Stimulated activated CD8-positive, alpha-beta memory T cell treated with anti-CD3 and anti-CD28 coated beads, Interleukin-4, amount 100 ng/mL, for 4 hours (primary cell): ENCODE measurements at places on chromosomes 12 and 14.

DNA sequence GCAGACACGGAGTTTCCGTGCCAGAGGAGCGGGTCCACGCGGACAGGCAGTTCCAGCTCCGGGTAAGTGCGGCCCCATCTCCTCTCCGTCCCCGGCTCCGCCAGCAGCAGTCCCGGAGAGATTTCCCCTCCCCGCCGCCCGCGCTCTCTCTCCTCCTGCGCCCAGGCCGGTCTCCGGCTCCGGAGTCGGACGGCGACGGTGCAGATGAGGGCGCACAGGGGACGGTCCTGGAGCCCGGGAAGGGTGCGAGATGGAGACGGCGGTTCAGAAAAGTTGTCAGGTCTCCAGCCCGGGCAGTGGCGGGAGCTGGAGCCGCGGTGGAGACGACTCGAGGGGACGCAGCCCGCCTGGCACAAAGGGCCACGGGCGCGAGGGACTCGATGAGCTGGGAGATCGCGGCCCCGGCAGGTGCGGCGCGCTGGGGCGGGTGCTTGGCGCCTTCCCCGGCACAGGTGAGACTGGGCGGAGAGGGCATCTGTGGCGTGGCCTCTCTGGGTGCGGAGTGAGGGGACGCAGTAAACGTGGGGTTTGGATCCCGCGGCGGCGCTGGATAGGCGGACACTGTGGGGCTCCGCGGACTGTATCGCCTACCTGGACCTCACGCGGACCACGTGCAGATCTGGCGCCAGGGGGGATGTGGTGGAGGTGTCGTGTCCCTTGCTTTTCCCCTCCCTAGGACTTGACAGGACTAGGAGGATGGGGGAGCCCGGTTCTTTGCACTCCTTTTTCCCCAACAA lies 1540.3 kb upstream of the TMEM132C start:
- DNase-seq, result no peak

- no peak for DNase-seq
Measured at GRCh38 chr12:46900734-46901463, 75.1 kb upstream of the SLC38A4 start.

- no peak for DNase-seq
Measured at GRCh38 chr12:121392325-121392716, 7.6 kb upstream of the RNF34 start.

DNA sequence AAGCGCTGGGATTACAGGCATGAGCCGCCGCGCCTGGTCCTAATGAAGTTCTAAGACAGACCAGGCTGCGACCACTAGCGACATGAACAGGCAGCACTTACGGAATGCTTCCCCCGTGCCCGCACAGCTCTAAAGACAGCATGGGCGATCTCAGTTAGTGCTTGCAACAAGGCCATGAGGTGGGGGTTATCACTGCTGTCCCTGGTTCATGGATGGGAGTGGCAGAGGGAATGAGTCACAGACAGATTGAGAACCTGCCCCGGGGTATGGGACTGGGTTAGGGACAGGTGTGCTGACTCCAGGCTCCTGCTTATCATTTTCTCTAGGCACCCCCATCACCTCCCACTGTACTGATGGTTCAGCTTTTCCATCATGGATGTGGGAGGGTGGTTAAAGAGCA lies 160.9 kb downstream of the VRK1 start:
- DNase-seq, result no peak

DNA sequence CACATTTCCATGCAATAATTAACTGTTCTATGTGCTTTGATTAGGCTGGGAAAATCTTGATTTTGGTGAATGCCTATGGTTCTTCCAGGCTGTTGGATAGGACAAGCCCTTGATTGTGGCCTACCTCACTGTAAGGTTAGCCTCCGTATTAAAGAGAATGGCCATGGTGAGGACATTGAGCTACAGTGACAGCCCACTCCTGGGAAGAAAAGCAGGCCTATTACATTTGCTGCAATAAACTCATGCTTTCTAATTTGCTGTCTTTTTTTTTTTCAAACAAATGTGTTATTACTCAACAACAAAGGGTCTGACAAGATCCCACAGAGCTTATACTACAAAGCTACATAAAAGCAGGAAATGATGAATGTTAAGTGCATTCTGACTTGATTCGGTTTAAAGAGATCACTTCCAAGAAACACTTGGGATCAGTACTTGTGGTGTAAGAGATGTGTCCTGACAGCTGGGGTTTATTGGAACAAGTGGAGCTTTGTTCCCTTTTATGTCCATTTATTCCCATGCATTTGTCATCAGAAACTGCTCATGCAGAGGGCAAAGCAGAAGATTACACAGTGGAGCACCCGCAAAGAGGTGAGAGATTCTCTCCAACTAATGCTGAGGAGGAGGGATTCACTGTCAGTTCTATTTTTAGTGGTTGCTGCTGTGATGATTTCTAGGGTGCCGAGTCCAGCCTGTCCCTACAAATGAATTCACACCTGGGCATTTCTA lies 29.1 kb upstream of the KCNK10 start:
- DNase-seq, result no peak

- DNase-seq, result no peak
Measured at GRCh38 chr14:105324080-105324778, 9.7 kb downstream of the PACS2 start.

DNA sequence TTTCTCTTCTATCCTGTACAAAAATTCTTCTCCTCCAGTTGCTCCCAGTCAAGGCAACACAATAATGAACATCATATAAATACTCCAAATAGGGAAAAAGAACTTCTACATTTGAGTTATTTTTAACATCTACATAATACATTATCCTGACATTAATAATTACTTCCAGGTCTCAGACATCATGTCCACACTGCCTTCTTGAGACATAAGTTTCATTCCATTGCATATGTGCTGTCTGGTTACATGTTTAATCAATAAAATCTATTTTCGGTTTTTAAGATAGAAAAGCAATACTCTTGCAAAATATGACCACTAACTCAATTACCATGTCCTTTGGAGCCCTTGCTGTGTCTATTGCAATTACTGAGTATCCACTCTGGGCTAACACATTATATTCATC lies 881.9 kb downstream of the GALC start:
- DNase-seq, result no peak

- DNase-seq, result no peak
Measured at GRCh38 chr14:74281069-74281468, 21.7 kb downstream of the ABCD4 start.

DNA sequence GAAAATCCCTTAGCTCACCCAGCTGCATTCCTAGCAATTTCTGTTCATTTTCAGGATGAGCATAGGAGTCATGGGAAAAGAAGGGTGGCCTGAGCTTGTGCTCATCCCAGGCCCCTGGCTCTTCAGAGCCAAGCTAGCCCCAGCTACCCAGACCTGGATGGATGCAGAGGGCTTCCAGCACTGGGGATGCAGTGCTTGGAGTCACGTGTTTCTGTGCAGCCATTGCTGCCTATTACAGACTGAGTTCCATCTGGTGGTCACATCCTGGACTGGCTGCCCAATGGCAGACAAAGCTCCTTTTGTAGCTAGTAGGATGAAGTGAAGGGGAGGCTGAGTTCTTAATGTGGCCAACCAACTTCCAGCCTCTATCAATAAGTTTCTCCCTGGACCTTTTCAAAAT lies 54.2 kb upstream of the JDP2 start:
- DNase-seq, result no peak

- DNase-seq, result no peak
Measured at GRCh38 chr12:71661977-71662530, 1.6 kb downstream of the ZFC3H1 start.

- no peak for DNase-seq
Measured at GRCh38 chr12:26939192-26939832, 1.0 kb downstream of the FGFR1OP2 start.

- DNase-seq, result no peak
Measured at GRCh38 chr14:75252254-75252837, 26.3 kb upstream of the FOS start.

DNA sequence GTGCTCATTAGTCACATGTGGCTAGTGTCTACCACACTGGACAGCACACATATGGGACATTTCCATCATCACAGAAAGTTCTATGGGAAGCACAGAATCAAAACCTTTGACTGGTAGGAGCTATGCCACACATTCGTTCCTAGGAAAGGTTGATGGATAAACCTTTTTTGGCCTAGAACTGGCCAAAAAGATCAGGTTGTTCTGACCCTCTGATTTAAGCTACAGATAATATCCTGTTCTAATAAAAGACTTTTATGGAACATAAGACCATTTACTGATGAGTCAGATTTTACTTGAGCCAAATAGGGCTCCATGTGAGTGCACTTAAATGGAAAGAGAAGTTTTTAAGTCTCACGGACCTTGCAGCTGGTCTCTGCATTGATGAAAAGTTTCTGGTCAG lies 143.2 kb downstream of the SLC15A4 start:
- DNase-seq, result no peak

GRCh38 chr12:100403446-100403845 lies 46.6 kb downstream of the SLC17A8 start:
- no peak for DNase-seq

- no peak for DNase-seq
Measured at GRCh38 chr14:57380935-57381334, 9.5 kb upstream of the NAA30 start.

DNA sequence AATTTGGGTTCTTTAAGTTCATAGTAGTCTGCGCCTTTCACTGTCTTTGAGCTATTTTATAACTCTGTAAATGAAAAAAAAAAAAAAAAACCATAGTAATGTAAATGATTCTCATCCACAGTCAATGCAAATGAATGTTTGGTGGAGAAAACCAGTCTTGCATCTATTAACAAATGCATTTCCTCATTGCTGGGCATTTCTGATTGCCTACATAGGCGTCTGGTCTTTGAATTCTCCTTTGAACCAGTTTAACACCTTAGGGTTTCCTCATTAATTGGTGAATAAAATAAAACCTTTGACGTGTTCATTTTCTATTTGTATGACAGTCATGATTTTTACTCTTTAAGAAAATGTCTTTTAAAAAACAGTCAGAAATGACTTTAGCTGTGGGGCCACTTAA lies 114.8 kb downstream of the C12orf75 start:
- DNase-seq, result no peak

DNA sequence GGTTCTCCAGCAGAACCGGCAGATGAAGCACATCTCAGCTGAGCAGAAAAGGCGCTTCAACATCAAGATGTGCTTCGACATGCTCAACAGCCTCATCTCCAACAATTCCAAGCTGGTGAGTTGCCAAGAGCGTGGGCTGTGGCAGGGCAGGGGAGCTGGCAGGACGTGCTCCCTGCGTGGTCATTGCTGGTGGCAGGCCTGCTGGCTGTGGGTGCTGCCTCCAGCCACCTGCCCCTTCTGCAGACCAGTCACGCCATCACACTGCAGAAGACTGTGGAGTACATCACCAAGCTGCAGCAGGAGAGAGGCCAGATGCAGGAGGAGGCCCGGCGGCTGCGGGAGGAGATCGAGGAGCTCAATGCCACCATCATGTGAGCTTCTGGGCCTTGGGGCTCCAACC lies 35.8 kb downstream of the IL31 start:
- DNase-seq, result no peak

DNA sequence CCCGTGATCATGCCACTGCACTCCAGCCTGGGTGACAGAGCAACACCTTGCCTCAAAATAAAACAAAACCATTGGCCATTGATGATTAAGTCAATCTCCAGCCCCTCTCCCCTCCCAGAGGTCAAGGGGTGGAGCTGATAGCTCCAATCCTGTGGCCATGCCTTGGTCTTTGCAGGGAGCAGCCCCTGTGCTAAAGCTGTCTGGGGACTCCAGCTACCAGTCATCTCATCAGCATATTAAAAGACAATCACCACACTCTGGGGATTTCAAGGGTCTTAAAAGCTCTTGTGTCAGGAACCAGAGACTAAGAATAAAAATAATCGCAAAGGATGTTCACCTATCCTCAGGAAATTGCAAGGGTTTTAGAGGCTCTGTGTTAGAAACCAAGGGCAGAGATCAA lies 30.6 kb downstream of the HCAR2 start:
- no peak for DNase-seq

GRCh38 chr14:96567289-96567899 lies 65.2 kb downstream of the PAPOLA start:
- no peak for DNase-seq

DNA sequence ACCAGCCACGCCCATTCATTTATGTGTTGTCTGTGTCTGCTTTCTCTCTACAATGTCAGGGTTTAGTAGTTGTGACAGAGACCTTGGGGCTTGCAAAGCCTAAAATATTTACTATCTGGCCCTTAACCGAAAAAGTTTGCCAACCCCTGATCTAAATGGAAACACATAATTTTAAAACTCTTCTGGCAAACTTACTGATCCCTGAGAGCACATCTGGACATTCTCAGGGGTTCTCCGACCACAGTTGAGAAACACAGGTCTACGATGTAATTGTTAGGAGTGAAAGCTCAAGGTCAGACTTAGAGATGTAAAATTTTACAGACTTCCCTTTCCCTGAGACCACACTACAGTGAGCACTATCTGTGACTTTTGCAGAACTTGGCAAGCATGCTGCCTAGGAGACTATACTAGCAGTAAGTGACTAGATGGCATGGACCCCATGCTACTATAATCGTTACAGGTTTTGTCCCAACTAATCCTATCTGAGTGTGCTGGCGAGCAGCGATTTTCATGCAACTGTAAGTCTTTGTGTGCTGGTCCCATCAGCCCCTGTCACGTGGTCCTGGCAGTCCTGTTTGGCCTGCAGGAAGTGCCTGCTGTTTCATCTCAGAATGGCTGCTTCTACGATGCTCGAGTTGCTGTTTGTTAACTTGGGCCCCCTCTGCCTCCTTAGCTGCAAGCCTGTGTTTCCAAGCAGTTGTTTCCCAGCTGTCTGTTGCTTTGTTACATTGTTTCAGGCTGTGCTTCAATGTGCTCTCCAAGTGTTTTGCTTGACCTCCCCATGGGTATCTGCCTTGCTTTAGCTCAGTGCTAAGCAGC lies 21.6 kb downstream of the TMTC2 start:
- DNase-seq, result no peak

DNA sequence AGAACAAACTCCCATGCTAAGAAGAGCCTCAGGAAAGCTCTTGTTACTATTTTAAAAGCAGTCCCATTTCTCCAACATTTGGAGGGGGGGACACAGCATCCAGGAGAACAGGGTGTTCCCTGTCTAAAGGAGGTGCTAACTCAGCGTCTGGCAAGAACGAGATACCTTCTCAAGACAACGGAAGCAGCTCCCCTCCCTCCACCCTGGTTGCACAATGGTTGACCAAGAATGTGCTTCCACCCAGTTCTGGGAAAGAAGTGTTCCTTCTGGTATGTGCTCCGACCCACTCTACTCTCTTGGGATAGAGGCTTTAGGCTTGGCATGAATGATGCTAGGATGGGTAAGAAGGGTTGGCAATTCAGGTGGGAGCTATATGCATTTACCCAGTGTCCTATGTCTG lies 1.5 kb upstream of the KRT6A start:
- DNase-seq, result no peak

GRCh38 chr14:88166616-88167015 lies 156.5 kb downstream of the KCNK10 start:
- no peak for DNase-seq

GRCh38 chr14:104220215-104221070 lies 82.1 kb downstream of the KIF26A start:
- DNase-seq, result no peak

DNA sequence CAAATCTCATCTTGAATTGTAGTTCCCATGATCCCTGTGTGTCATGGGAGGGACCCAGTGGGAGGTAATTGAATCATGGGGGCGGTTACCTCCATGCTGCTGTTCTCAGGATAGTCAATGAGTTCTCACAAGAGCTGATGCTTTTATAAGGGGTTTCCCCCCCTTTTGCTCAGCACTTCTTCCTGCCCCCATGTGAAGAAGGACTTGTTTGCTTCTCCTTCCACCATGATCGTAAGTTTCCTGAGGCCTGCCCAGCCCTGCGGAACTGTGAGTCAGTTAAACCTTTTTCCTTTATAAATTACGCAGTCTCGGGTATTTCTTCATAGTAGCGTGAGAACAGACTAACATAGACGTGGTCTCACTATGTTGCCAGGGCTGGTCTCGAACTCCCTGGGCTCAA lies 56.1 kb upstream of the EIF5 start:
- no peak for DNase-seq
